ENCODE measurements at places on chromosomes 1 and 21.

DNA sequence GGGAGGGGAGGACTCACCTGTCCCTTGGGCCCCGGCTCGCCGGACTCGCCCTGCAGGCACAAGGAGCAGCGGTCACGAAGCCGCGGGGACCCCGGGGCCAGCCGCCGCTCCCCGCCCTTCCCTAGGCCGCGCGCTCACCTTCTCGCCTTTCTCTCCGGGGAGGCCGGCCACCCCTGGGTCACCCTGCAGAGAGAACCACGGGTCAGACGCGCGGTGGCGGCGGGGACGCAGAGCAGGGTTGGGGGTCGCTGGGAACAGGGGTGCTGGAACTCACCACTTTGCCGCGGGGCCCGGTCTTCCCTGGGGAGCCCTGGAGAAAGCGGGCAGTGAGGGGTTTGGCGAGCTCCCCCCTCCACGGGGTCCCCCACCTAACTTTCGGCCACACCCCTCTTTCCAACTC is 13.3 kb downstream of the COL9A2 start:
- DNase-seq = no peak

GRCh38 chr1:111481387-111482221 is 7.8 kb downstream of the C1orf162 start:
- DNase-seq = peak; percentile 71

GRCh38 chr1:24985737-24986136 is 55.7 kb upstream of the RUNX3 start:
- no peak for DNase-seq

DNA sequence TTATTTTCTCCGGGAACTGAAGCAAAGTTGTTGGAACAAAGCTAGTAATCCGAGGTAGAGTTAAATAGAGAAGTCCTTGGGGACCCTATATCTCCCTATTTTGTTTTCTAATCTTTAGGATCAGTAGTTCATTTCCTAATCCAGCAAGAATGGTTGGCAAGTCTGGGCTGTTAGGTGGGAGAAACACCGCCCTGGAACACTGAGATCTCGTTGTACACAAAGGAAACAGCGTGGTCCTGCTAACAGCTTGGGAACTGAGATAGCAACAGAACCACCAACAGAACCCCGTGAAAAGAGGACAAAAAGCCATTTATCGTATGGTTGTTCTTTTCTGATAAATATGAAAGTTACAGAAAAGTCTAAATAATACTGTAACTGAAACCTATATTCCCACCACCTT is 121.9 kb upstream of the CDC42BPA start:
- DNase-seq = no peak

DNA sequence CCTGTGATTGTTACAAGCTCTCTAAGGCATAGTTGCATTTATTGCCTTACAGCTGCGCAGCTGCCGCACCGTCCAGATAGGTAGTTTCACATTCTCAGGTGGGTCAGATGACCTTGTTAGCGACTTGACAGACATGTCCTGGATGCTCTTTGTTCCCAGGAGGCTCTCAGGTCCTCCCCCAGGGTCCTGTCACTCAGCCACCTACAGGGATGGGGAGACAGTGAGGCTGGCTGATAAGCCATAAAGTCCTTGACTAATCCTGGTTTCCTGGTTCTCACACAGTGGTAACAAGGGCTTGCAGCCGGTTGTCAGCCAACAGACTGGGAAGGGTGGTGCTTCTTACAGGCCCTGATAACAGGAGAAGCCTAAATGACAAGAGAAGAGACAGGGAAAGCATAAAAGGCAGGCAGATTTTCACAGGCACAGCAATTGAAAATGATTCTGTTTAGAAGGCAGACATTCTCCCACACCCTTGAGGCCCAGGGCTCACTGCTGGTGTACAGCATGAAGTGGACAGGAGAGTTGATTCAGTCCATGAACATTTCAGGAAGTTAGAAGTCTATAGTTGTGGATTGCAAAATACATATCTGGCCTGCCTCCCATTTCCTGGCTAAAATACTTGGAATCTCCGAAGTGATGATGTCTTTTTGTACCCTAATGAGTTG is 2.9 kb downstream of the ARF1 start:
- DNase-seq = no peak

GRCh38 chr1:6464514-6464836 is 1.5 kb downstream of the TNFRSF25 start:
- no peak for DNase-seq

Data from GM13976 (cell line).